ENCODE measurements at places on chromosomes 11 and 22.

- no peak for DNase-seq
These were observed 27.0 kb downstream of the ART5 start for GRCh38 chr11:3614742-3615171.

DNA sequence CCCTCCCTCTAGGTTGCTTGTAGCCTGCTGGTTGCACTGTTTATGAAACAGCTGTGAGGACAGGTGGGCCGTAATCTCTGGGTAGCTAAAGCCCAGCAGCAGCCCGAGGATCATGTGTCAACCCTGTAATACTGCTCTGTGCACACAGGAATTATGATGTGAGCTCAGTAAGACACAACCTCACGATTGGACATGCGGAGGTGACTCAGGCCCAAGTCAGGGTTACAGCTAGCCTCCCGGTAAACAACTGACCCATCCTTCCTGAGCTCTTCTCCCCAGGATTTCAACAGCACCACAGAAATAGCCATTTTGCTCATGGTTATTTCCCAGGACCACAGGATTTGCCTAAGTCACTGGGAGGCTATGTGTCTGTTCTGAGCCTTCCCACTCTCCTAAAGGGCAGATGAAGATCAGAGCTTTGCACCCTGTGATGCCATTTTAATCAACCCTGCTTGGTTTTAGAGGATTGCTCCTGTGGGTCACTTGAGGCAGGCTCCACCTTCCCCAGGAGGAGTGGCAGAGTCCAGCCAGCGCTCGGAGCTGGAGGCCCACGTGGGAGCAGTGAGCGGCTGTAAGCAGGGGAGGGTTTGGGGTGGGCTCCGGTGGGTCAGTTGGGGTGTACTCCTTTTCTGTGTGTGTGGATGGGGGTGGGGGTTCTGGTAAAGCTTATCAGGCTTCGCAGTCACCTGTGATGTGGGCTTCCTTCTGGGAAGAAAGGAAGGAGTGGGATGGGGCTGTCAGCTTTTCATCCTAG, at the start of gene AMPD3:
TSS of gene AMPD3 (plus strand) at position 387 of the 754 bp plus-strand sequence. CDS start 6,256 bp downstream, outside the sequence.
- DNase-seq, result peak; percentile 34

DNA sequence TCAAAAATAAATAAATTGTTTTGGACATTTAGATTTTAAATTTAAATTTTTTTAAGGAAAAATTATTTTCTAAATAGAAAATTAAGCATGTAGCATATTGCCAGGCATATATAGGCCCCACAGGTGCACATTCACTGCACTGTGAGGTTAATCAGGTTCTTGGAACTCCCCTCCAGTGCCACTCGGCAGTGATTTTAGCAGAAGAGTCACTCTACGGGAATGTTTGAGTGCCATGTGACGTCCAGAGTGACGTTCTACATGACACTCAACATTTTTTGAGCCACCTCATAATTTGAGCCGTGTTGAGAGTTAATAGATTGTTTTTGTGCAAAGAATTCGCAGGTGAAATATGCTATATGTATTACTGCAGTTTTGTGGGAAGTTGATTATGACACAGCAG, 77.4 kb downstream of the SWAP70 start:
- DNase-seq, result no peak

- DNase-seq, result no peak
These were observed 276.5 kb downstream of the ETS1 start for GRCh38 chr11:128310676-128311445.
